ENCODE measurements at places on chromosomes 16 and 17.

- DNase-seq, result no peak
Measured at GRCh38 chr16:66898207-66898606, 17.9 kb downstream of the PDP2 start.

DNA sequence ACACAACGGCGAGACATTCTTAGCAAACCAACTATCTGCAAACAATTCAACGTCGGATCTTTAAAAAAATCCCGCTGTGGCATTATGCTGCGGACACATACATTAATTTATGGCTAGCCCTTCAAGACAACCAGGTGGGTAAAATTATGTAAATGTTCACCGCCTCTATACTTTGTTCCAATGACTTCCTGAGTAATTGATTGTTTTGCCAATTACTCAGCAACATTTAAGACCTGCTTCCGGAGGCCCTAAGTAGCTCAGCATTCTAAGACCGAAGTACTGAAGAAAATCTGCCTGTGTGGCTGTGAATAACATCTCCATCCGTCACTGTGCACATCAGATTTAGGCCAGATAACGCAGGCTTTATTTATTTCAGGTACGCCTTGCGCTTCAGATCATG lies 23.3 kb downstream of the QPRT start:
- DNase-seq, result no peak

DNA sequence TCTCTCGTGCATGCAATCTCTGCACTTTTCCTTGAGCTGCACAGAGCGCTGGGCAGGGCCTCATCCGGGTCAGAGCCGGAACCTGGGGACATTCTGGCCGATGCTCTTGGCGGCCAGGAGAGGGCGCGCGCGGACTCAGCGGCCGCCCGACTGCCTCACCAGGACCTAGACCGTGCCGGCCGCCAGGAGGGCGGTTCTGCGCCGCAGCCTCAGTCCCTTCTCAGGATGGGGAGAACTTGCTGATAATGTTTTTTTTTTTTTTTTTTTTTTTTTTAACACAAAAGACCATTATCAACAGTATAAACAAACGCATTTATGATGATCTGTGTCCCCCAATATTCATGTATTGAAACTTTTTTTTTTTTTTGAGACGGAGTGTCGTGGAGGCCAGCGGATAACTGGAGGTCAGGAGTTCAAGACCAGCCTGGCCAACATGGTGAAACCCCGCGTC lies 8.1 kb upstream of the FLYWCH2 start:
- DNase-seq, result no peak

DNA sequence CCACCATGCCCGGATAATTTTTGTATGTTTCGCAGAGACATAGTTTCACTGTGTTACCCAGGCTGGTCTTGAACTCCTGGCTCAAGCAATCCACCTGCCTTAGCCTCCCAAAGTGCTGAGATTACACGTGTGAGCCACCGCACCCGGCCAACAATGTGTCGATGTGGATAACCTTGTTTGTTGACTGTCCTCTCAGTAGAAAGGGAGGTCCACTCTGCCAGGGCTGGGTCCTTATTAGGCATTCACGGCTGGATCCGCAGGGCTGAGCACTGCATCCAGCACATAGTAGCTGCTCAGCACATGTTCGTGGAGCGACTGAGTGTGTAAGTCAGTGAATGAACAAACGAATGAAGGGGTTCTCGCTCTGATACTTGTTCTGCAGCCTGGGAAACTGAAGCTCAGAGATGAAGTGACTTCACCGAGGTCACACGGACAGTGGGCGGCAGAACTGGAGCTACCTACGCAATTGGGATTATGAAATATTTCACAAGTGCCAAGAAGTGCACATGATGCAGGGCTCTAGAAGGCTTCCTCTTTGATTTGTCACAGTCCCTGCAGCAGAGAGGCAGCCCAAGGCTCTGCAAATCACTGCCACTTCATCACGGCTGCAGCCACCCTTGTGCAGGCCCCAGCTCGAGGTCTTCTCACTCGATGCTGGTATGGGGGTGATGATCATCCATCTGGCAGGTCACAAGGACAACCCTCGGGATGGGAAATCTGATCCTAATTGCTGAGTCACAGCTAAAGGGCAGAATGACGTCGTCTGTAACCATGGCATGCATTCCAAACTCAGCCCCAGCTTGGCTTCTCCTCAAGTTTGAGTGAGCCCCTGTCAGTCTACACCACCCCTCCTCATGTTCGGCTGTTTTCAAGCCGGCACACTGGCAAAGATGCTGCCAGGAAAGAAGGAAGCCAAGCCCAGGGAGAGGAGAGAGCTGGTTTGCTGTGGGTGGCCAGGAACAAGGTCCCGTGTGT lies 28.0 kb upstream of the SNN start:
- DNase-seq, result peak; percentile 97

DNA sequence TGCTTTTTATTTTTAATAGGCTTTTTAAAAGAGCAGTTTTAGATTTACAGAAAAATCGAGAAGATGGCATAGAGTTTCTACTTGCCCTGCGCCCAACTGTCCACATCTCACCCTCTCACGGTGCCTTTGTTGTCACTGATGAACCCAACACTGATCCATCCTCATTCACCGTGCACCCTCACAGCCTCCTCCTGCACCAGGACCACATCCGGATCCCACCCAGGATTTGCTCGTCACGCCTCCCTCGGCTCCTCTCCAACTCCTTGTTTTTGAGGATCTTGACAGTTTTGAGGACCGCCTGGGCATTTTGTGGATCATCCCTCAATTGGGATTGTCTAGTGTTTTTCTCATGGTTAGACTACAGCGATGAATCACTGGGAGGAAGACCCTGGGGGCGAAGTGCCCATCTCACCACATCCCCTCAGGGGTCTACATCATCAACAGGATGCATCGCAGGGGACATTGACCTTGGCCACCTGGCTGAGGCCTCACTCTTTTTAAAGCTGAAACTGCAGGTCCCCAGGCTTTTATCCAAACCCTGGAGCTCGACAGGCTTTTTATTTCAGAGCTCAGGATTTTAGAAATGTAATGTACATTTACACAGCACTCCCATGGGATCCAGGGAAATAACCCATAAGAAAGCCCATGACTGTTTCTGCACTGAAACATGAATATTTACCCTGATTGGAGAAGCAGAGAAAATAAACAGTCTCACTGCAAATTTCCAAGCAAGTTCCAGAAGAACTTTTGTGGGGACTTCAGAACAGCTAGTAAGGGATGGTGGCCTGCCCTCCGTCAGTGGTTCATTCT lies 71.8 kb upstream of the ZNF469 start:
- DNase-seq, result no peak

DNA sequence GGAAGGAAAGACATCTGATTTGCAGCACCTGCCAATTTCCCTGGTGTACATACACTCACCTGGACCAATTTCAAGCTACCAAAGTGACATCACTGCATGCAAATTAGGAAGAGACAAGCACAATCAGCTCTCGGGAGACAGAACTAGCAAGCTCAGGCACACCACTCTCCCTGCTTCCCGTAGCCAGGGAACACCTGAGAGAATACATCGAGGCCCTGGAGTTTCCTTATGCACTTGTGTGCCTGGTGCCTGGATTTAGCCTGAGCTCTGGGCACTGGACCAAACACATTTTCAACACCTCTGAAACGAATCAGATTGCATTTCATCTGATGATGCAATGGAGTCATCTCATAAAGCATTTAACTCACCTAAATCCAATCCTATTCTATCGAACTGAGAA lies 110.5 kb downstream of the HS3ST2 start:
- DNase-seq, result no peak

DNA sequence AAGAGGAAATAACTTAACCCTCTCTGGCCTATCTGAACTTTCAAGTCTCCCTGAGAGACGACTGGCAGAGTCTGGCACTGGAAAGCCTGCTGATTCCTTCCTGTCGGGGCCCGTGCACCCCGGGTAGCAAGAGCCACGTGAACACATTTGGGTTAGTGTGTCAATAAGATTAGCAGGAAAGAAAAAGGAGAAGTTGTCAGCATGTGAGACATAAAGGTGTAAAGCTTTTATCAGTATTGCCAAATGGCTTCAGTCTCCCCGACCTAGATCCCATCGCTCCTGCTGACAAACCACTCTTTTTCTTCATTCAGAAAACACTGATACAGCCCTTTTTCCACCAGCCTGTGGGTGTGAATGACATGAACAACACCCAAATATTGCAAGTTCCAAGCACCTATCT lies 74.4 kb downstream of the CCT6B start:
- DNase-seq, result no peak

DNA sequence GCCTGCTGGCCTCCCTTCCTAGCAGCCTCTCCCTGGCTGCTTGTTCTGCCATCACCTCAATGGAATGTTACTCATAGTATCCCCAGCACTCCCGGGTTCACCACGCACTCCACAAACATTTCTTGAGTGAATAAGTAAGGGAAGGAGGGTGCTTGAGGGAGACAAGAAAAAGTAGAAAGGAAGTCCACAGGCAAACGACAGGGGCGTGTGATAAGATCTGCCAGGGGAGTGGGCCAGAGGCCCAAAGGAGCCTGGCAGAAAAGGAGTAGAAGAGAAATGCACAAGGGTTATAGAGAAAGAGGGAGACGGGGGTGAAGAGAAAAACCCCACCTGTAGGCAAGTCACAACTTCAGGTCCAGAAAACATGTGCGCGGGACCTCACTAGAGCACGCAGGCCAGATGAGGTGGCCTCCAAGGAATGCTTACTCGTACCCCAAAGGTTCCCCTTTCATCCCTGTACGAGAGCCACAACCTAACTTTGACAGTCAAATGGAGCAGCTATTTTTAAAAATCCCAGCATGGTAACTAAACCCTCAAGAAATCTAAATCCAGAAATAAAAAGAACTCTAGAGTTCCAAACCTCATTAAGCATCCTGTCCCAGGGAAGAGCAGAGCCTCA lies 6.6 kb downstream of the ZDHHC7 start:
- DNase-seq, result peak; percentile 70

DNA sequence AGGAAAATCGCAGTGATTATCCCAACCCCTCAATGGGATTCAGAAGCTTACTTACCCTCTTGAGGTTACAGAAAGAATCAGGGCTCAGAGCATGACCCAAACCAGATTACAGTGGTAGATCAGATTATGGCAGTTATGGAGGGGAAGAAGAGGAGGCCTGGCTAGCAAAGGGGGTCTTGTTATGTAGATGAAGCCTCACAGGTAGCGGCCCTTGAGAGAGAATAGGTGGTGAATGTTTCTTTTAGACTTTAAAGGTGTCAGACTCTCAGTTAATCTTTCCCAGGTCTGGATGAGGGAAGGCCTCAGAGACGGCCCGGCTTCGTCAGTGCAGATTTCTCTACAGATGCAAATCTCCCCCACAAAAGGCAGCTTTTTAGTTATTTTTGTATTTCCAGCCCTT lies 15.6 kb downstream of the RNF112 start:
- DNase-seq, result no peak

- no peak for DNase-seq
Measured at GRCh38 chr17:65711671-65712276, 150.3 kb upstream of the AXIN2 start.

DNA sequence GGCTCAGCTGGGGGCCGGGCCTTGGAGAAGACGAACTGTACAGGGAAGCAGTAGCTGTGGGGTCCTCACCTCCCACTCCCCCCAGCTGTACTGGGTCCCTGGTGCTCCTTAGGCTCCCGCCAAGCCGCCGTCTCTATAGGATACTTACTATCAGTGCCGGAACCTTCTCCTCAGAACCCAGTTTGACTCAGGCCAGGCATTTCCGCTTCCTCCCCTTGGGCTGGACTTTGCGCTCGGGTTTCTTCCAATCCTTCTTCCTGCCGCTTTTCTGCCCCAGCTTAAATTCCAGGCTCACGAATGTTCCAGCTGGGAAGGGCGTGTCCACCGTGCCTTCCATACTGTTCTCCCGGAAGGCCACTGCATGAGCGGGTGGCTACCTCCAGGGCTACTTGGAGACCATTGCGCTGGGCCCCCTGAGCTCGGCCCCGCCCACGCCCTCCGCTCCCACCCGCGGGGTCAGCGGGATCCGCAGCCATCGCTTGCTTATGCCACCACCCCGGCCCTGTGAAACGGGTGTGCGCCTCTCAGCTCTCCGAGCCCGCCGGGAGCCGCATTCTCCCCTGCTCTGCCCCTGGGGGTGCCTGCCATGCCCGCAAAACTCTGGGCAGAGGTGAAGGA lies 1795.9 kb downstream of the TP53TG3F start:
- DNase-seq, result no peak

GRCh38 chr17:73550556-73550955 lies 93.7 kb downstream of the SDK2 start:
- DNase-seq, result no peak

- DNase-seq, result no peak
Measured at GRCh38 chr16:25110387-25110947, 1.1 kb upstream of the LCMT1 start.

DNA sequence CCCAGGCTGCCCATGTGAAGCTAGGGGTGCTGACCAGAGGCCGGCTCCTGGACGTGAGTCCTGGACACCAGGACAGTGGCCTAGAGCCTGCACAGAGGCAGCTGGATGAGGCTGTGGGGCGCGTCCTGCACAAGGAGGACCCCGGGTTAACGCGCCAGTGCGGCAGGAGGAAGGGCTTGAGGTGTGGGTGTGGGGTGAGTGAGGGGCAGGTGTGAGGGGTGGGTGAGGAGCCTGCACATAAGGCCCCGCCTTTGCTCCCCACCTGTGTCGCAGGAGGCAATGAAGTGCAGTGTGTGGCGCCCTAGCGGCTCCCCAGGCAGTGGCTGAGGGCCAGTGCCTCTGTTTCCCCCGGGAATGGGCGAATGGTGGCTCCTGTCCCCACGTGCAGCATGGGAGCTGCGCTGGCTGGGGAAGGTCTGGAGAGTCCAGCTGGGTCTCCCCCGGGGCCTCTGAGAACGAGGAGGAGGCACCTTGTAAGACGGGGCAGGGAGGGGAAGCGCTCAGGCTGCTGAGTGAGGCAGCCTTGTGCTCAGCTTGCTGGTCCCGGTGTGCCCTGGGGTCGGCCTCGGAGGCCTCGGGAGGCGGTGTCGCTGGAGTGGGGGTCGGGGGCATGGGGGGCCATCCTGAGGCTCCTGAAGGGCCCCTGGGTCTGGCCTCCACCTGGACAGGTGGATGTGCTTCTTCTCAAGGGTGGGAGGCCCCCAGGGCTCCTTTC lies 3.2 kb downstream of the CD7 start:
- no peak for DNase-seq

DNA sequence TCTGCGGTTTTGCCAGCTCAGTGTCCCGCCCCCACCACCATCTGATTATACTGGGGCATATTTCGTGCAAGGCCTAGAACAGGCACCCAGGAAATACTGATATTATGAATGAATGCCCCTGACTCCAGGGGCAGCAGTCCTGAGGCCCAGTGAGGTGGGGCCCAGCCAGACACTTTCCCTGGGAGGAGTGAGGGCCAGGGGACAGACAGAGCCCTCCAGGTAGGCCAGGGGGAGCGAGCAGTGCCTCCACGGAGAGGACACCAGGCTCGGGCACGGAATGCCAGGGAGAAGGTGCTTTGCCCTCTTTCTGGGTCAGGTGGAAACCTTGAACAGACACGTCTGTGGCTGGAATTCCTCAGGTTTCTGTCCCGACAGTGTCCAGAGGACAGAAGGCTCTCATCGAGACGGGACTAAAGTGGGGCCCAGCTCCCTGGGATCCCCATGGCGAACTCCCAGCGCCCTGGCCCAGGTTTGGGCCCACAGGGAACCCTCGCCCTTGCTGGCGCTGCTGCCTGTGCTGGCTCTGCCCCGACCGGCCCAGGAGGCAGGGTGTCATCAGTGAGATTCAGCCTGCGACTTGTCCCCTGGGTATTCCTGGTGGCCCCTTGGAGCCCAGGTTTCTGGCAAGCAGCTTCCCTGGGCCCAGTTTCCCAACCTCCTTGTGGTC lies 4.3 kb downstream of the KATNB1 start:
- DNase-seq, result no peak

GRCh38 chr17:80026359-80027042 lies 9.2 kb downstream of the TBC1D16 start:
- no peak for DNase-seq
